ENCODE measurements at places on chromosomes 5 and 9.

GRCh38 chr5:93582677-93583438 is at the start of gene NR2F1:
Gene NR2F1 (plus strand): TSS chr5:93583222. CDS start chr5:93585024, 1,802 bp downstream.
- DNase-seq, result peak; percentile 91

- DNase-seq, result no peak
Observed at GRCh38 chr5:59279979-59280378, 613.5 kb downstream of the PDE4D start.

- peak; percentile 92 for DNase-seq
Observed at GRCh38 chr5:122183098-122183787, 53.9 kb downstream of the ZNF474 start.

GRCh38 chr9:124695280-124695890 is 75.7 kb downstream of the NR6A1 start:
- DNase-seq, result peak; percentile 36

DNA sequence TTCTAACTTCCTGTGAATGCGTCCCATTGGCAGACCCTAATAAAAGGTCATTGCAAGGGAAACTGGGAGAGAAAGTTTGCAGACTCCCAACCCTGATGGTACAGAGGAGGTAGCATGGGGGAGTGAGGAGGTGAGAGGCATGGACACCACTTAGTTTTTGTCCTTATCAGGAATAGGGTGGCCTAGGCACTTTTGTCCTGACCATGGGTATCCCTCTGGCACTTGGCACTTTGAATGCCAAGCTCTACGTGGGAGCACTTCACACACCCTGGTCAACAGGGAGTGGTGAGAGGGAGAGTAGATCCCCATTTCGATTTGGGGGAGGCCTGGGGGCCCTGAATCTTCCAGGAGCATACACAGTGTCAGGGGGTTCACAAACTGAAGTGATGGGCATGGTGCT is 75.6 kb upstream of the SH3PXD2B start:
- no peak for DNase-seq

DNA sequence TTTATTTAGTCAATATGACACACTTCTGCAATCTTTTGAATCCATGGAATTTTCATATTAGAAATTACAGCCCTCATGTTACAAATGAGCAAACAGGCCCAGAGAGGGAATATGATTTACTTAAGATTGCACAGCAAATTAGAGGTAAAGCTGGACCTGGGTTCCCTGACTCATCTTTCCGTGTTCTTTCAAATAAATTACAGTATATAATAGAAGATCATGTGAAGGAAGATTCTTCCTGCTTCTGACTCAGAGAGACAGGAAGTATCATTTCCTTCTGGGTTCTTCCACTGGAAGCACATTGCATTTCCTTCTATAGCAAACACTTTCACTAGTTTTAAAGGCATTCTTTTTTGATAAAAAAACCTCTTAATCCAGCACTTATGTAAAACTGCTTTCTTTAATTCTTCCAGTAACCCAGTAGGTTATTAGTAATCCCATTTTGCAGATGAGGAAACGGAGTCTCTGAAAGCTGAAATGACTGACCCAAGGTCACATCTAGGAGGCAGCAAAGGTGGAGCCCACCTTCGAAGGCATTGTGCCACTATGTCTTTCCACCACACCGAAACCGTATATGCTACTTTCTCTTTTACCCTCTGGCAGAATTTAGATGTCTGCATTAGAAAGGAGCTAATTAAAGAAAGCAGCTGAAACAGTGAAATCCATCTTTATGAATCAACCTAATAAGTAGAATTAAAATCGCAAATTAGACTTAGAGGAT is 566.7 kb upstream of the KLF4 start:
- DNase-seq, result peak; percentile 74

DNA sequence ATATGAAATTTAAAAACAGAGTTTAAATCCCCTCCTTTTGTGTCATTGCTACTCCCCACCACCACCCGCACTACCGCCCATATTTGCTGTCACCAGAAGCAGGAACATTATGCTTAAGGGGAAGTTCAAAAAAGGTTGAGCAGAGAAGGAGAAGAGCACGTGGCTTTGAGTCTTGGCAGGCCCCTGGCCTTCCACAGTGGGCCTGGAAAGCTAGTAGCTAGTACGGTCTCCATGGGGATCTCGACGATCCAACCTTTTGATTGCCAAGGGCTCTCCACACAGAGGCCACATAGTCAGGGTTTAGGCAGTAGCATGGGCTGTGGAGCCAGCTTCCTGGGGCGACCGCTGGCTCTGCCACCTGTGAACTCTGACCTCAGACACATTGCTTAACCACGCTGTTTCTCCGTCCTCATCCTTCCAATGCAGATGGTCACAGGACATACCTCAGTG is 90.1 kb downstream of the GOLPH3 start:
- no peak for DNase-seq

DNA sequence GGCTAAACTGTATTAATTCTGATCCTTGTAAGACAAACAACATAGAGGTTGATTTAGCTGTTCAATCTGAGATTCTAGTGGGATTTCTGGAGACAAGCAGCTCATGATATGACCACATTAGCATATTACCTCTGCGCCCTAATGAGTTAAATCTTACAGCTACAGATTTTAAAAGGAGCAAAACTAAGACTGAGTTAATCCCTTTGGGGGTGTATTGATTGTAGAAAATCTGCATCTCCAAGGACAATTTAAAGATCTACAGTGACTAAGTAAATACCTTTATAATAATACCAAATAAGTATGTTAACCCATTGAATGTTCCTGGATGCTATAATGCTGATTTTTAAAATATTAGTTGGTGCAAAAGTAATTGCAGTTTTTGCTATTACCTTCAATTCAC is 33.2 kb downstream of the ADAMTSL1 start:
- no peak for DNase-seq

- peak; percentile 50 for DNase-seq
Observed at GRCh38 chr9:136769710-136770191, 5.4 kb upstream of the LCN15 start.

- no peak for DNase-seq
Observed at GRCh38 chr9:98318041-98318790, 62.8 kb upstream of the TBC1D2 start.

GRCh38 chr5:72238712-72239445 is 81.2 kb downstream of the MRPS27 start:
- no peak for DNase-seq

DNA sequence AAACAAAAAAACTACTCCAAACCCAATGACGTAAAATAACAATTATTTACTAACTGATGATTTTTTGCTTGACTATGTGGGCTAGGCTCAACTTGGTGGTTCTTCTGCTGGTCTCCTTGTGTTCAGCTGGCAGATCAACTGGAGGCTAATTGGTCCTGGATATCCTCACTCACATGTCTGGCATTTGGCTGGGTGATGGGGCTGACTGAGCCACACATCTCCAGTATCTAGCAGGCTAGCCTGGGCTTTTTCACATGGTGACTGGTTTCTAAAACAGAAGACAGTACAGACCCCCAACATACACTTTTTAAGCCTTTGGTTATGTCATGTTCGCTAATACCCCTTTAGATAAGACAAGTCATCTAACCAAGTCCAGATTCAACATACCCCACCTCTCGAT is 104.7 kb upstream of the PRRC1 start:
- no peak for DNase-seq

DNA sequence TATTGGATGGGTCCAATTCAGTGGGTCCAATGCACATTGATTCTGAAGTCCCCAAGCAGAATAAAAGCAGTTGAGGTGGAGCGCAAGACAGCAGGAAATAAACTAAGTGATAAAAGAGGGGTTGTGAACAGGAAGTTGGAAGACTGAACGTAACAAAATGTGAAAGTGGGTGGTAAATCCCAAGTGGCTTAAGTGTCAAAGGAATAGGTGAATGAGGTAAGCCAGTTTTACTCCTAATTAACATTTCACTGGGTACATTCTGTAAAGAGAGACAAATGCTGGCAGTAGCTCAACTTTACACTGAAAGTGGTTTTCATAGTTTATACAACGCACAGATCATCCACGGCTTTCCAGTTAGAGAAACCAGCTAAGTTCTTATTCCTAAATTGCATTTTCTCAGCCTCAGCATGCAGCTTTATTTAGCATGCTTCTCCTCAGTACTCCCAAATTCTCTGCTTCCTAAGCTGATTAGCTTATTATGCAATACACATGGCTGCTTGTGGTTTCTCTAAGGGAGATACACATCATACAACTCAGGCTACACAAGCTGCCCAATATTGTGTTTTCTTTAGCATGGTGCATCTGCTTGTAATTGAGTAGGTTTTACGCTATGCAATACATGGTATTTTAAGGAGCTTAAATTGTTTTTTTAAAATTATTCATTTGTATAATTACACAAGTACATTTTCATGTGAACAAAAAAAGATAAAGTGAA is 34.2 kb upstream of the HSD17B4 start:
- DNase-seq, result peak; percentile 46

- peak; percentile 44 for DNase-seq
Observed at GRCh38 chr9:1217076-1217475, 166.9 kb downstream of the DMRT2 start.

- no peak for DNase-seq
Observed at GRCh38 chr9:126489581-126490213, 124.0 kb upstream of the LMX1B start.

GRCh38 chr9:76018235-76018634 is 127.8 kb downstream of the PCSK5 start:
- no peak for DNase-seq

DNA sequence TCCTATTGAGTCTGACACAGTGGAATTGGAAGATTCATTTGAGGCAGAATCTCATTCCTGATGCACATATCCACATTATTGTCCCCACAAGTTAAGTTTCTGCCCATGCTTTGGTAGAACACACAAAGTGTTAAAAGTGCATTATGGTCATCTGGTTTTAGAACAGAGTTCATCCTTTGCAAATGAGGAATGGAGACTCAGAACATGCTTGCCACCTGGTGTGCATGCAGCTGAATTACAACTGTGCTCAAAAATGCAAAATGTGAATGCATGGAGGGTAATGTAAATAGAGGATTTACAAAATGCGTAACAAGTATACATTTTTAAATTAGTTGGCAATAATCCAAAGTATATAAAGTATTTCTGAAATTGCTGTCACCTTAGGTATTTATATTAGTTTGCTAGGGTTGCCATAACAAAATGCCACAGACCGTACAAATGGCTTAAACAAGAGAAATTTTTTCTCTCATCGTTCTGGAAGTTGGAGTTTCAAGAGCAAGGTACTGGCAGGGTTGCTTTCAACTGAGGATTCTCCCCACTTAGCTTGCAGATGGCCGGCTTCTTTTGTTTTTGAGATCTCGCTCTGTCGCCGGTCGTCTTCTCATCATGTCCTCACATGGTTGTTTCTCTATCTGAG is 671.1 kb downstream of the TAF11L14 start:
- DNase-seq, result peak; percentile 58

DNA sequence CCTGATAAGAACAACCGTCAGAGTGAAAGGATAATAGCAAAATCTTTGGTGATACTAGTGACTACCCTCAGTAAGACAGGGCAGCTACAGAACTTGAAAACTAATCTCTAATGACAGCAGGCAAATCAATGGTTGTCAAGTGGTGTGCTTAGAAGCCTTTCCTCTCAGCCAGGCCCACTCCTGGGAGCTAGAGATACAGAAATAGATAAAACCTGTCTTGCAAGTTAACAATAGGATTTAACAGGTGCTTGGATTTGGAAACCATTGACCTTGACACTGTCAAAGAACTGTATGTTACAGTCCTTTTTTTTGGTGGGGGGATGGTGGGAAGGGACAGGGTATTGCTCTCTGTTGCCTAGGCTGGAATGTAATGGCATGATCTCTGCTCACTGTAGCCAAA is 118.6 kb downstream of the BASP1 start:
- DNase-seq, result no peak

DNA sequence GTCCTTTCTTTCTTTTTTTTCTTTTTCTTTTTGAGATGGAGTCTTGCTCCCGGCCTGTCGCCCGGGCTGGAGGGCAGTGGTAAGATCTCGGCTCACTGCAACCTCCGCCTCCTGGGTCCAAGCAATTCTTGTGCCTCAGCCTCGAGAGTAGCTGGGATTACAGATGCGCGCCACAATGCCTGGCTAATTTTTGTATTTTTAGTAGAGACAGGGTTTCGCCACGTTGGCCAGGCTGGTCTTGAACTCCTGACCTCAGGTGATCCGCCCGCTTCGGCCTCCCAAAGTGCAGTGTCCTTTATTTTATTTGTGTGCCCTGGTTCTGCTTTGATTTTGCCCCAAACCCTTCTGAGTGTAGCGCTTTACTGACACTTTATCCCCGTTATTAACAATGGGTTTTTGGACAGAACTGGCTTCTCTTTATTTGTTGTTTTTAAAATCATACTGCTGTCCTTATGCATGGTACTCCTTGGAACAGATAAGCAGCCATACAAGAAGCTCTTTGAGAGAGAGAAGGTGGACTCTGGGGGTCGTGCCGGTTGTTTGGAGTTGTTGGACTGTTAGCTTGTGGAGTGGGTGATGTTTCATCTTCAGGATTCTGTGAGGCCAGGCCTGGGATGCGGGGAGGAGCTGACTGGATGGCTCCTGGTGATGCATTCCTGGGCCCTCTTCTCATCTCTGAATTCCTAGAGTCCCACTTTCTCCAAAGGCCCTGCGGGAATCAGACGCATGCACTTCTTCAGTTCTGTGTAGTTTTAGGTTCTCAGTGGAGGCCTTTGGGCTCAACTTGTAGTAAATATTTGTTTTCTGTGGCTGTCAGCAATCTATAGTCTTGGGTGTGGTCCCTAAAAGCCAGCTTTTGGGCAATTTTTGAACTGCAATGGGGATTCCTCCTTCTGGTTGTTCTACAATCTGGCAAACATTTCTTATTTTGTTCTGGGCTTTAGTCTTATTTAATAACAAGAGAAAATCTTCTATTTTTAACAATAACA is 47.8 kb downstream of the PTTG1 start:
- DNase-seq, result no peak

DNA sequence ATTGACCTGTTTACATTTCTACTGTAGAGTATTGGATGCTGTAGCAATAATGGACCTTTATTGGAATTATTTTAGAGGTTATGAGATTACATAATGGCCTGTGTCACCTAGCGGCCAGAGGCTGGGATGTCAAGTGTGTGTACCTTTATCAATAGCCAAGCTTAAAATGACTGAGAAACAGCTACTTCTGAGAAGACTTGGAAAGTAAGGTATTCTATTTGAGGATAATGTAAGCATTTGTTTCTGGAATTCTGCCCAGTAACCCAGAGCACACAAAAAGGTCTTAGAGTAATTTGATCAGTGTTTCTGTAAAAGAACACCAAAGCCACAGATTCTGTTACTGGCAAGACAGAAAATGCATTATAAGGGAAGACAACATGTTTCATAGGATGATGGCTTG is 116.8 kb downstream of the MACIR start:
- DNase-seq, result no peak

DNA sequence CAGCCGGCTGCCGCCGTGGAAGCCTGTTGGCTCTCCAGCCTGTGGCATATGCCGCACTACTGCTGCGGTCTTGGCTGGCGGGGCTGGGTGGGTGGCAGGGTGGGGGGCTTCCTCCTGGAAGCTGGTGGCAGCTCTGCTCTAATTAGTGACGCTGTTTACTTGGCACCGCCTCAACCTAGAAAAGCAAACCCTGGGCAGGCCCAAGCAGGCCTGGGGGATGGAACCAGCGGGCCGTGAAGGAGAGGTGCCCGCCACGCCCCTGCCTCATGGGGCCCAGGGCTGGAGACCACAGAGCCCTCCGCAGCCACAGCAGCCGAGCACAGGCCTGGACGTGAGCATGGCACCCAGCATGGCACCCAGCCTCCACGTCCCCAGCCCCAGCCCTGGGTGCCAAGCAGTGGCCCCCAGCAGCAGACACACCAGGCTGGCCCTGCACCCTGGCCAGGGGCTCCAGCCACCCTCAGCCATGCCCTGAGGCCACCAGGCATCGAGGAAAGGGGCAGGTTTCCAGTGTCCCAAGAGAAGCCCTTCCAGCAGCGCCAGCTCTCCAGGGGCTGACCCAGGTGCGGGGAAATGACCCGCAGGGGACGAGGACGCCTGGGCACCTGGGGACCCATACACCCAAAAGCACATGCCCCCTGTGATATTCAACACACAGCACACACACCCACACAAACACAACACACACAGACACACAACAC is 5.4 kb upstream of the CCDC187 start:
- DNase-seq, result no peak
